ENCODE measurements at places on chromosomes 12 and 14.
A peak's percentile ranks its signal among the peaks of the same experiment; 100 is the strongest.

- DNase-seq: no peak
These were observed 4.3 kb downstream of the HHIPL1 start for GRCh38 chr14:99649219-99649618.

DNA sequence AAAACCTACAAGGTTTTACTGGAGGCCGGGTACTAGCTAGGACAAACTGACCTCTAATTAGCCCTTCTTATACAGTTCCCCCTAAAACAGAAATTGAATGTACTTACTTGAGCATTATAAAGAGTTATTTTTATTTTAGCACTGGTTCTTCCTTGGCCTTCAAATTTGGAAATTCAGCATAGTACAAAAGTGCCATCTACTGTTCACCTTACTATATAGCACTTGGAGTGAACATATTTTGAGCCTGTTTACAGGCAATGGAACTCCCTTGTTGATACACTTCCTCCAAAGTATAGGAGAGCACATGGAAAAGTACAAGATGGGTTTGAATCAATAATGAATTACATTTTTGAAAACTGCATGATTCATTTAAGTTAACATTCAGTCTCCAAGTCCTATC, 3.9 kb upstream of the POC1B start:
- DNase-seq: no peak

DNA sequence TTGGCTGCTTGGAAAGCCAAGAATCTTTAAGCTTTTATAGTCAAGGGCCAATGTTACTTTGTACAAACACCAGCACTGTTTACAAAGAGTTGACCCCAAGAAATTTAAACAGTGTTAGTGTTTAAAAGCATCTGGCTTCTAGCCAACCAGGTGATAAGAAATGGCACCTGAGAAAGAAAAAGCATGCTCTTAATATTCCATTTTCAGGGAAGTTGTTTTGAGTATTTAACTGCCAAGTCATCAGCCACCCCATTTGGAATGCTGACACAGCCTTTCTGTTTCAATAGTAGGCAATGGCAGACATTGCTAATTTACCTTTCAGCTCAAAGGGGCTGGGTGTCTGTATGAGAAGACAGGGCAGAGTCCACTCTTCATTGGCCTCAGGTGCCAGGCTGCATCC, 3.7 kb upstream of the SLC35F4 start:
- no peak for DNase-seq

GRCh38 chr12:52612431-52613383, 5.7 kb downstream of the KRT73 start:
- no peak for DNase-seq

DNA sequence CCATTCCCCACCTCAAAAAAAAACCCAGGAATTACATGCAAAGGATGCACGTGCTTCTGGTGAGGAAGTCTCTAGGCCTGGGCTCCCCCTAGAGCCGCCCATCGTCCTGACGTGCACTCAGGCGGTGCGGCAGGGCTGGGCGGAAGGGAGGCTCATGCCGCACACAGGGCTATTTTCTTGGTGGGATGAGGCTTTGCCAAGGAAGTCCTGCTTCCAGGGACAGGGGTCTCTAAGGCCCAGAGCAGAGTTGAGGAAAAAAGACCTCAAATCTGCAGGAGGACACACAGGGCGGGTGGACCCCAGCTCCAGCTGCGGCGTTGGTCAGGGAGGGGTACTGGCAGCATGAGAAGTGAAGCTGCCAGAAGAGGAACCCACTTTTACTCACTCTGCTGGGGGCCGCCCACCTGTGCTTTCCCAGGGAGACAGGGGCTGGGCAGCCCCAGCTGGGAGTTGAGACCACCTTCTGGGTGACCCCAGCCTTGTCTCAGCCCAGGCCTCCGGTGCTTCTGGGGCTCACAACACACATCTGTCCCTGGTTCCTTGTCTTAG, 4.2 kb downstream of the RHOF start:
- no peak for DNase-seq

DNA sequence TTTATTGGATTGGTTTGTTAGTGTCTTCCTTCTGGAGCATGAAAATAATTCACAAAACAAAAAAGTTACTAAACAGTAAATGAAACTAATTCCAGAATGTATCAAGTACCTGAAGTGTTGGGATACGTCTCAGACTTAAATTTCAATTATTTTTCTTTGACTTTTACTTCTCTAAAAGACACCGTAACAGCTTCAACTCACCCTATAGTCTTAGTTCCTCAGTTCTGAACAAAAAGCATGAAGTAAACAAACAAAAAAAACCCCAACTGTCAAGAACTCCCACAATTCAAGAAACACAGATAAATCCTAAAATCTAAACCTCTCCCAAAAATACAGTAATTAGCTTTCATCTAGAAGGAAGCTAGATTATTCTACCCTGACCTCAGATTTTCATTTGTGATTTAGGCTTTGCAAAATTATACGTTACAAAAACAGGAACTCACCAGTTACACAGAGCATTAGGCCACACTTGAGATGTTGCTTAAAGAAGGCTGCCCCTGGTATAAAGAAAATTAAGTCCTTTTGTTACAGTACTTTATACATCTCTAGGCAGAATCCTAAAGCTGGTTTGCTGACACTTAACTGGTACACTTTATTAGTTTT, 10.2 kb downstream of the HEATR5A start:
- DNase-seq: no peak

- no peak for DNase-seq
These were observed 409.8 kb downstream of the NPAS3 start for GRCh38 chr14:33348510-33348909.

DNA sequence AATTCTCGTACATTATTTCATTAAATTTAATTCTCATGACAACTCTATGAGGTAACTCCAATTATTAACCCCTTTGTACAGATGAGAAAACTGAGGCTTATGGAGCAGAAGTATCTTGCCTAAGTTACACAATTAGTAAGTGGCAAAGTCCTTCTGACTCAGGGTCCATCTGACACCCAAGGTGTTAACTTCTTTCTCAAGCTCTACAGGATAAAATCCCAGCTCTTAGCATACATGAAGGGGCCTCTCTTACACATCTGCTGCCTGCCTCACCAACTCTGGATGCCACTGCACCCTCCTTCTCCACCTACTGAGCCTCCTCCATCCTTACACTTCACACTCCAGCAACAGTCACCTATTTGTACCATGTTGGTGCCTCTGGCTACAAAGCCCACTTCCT, 4.3 kb upstream of the KRT72 start:
- no peak for DNase-seq

GRCh38 chr12:112711026-112711425, 80.5 kb upstream of the RPH3A start:
- DNase-seq: no peak

- DNase-seq: no peak
These were observed 17.1 kb downstream of the PLD4 start for GRCh38 chr14:104941508-104942365.

- no peak for DNase-seq
These were observed 24.2 kb downstream of the SMUG1 start for GRCh38 chr12:54164387-54165145.

DNA sequence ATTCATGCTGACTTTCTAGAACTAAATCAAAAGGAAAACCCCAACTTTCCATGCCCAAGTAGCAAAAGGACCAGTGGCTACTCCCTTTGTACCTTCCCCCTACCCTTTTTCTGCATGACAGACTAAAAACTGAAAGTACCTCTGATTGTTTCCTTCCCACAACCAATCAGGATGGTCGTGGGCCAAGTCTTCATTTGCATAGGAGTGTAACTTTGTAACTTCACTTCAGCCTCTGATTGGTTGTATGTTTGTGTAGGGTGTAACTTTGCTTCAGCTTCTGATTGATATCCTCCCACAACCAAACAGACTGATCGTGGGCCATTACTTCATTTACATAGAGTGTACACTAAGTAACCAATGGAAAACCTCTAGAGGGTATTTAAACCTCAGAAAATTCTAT, 96.5 kb downstream of the DENND5B start:
- DNase-seq: no peak

- DNase-seq: peak; percentile 15
These were observed 44.1 kb downstream of the PITPNM2 start for GRCh38 chr12:123106640-123107359.

GRCh38 chr12:79617696-79618095, 73.1 kb downstream of the PAWR start:
- no peak for DNase-seq

DNA sequence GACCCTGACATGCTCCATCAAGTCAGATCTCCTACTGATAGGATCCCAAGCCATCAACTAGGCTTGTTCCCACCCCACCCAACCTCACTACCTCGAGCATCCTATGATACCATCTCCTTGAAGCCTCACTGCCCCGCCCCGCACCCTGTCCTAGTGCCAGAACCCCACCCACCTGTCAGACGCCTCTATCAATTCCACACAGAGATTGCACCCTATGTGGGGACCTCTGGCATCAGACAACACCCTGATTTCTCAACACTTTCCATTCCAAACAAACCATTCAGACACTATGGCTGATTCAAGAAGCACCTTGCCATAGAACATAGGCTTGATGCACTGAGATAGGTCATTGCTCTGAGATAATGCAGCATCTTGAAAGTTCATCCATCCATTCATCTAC, 3.1 kb upstream of the GLTP start:
- no peak for DNase-seq

DNA sequence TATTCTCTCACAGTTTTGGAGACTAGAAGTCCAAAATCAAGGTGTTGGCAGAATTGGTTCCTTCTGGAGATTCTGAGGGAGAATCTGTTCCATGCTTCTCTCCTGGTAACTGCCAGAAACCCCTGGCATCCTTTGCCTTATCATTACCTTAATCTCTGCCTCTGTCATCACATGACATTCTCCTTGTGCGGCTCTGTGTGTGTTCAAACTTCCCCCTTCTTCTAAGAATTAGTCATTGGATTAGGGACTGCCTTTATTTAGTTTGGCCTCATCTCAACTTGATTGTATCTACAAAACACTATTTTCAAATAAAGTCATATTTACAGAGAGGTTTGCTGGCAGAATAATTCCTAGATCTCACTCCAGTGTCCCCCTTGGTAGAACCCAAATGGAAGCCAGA, 68.9 kb downstream of the ZNF641 start:
- no peak for DNase-seq

DNA sequence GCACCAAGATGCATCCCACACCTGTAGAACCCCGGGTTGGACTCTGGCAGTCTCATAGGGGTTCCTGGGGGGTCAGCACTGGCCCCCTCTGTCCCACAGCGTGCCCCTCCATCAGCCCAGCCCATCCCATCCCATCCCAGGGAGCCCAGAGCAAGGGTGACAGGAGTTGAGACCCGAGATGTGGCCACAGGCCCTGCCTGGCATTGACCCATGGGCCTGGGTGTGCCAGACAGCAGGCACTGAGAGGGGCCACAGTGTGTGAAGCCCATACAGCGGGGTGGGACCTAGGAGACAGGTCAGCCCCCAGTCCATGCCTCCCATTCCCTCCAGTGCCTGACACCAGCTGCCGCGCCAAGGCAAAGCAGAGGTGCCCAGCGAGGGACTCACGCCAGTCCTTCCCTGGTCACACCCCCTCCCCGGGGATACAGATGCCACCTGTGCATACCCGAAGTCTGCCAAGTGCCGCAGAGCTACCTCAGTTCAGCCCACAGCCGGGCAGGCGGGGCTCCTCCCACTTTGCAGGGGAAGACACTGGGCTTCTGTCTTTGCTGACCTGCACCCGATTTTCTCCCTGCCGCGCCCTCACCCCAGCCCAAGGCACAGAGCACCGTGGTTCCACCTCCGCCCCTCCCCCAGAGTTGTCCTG, 50.4 kb downstream of the CYP46A1 start:
- no peak for DNase-seq

GRCh38 chr12:126967152-126967551, 1299.8 kb upstream of the TMEM132C start:
- DNase-seq: no peak

DNA sequence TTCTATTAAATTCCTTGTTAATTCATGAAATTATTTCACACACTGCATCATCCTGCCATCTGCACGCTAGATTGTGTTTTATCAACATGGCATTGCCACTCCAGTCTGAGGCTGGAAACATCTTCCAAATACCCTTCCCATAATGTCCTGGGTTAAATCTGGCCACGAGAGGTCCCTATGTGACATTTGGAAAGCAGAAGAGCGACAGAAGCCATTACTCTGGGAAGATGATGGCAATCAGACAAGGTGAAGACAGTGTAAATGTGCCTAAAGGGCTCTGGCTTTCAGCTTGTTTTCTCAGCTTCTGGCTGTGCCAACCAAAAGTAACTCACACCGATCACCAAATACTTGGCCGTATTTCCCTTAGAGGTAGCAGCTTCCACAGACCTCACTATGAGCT, 144.8 kb downstream of the CAPZA3 start:
- no peak for DNase-seq

DNA sequence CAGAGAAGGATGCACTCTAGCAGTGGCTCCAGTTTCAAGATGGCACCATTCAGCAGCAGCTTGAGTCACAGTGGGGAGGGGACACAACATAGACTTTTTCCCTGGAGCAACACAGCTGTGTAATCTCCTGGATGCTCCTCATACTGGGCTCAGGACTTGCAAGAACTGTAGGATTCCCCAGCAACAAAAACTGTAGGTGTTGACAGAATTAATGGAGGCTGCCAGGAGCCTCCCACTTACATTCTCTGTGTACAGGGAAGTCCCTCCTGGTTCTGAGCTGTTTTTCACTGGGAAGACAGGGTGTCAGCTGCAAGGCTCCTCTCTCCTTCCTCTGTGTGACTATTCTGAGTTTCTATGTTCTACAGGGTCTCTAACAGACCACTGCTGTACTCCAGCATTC, 217.9 kb downstream of the KIF21A start:
- no peak for DNase-seq

DNA sequence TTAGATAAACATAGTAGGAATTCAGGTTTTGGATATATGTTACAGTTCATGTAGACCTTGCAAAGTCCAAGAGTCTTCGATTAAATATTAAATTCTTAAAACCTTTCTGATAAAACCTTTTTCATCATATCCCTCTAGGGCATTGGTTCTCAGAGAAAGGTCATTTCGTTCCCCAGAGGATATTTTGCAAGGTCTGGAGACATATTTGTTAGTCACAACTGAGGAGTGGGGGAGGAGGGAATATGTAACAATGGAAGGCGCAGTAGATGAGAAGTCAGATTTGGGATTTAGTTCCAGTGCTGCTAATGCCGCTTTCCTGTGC, 5.3 kb downstream of the TMEM253 start:
- DNase-seq: no peak

GRCh38 chr12:64618953-64619590, 8.8 kb downstream of the RASSF3 start:
- DNase-seq: no peak

DNA sequence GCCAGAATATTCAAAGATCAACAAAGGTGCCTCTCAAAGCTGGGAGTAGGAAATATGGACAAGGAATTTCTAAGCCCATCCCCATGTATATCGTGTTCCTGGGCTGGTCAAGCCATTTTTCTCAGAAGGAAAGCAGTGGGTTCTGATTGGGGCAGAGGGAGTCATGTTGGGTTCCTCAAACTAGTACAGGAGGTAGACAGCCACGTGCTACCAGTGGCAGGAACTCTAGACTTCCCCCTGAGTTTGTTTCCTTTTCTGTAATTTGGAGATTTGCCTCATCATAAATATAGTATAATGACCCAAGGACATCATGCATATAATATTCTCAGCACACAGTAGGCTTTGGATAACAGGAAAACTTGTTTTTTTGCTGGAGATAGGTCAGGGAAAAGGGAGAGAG, 16.4 kb upstream of the PLEKHH1 start:
- DNase-seq: no peak
